ENCODE measurements at places on chromosomes 7 and 10. TPM values are rescaled to one million over a fixed set of nuclear protein-coding genes. Genes with fewer than 3 reads are reported as not detected.
A peak's percentile ranks its signal among the peaks of the same experiment; 100 is the strongest.

ZP3 gene
- 30.4 TPM for total RNA-seq

PPP1R9A gene
- total RNA-seq, result 1.2 TPM

ASZ1 gene
- total RNA-seq, result not detected

DPY19L1 gene
- 10.8 TPM for total RNA-seq

STEAP1B gene
- total RNA-seq, result not detected

GRCh38 chr10:20300735-20301134, 484.5 kb downstream of the PLXDC2 start:
- H3K36me3 ChIP-seq, result no peaks in the 10 kb centered on the region
- H3K27me3 ChIP-seq, result no peaks in the 10 kb centered on the region
- H3K27ac ChIP-seq, result no peak overlapping the region
- DNase-seq, result no peak
- no peak overlapping the region for H3K4me3 ChIP-seq
- H3K4me1 ChIP-seq, result no peaks in the 10 kb centered on the region

DNA sequence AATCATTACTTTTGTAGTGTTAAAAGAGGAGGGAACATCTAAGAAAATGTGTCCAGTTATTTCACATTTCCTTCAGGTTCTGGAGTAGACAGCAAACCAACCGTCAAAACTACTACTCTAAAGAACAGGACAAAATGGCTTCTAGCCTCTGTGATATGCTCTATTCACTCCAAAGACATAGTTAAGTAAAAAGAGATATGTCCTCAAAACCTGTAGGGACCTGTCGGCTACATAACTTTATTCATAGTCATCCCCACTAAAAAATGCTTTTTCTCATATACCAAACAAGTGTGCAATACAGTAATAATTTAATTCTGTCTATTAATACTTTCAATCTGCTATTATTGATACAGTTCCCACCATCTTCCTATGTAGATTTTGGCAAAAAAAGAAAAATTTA, 642.8 kb upstream of the LRRTM3 start:
- no peaks in the 10 kb centered on the region for H3K27me3 ChIP-seq
- DNase-seq, result no peak
- no peak overlapping the region for H3K27ac ChIP-seq

DNA sequence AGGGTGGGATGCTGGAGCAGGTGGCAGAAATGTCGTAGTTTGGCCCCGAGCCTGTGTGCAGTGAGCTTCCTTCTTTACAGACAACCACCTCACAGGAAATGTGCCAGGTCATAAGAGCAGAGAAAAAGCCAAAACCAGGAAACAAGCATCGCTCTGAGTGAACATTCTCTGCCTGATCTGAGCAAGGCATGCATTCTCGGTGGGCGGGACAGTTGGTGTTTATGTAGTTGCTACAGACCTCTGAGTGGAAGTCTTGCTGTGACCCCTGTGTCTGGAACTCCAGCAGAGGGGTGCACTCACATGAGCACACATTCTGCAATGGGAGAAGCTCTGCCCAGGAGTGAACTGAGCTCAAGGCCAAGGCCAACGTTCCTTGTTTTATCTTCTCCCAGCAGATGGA, 230.1 kb downstream of the TCERG1L start:
- no peak overlapping the region for H3K27ac ChIP-seq
- no peaks in the 10 kb centered on the region for H3K4me1 ChIP-seq
- H3K36me3 ChIP-seq, result no peaks in the 10 kb centered on the region
- H3K4me3 ChIP-seq, result no peak overlapping the region
- H3K27me3 ChIP-seq, result peaks cover 22% of the 10 kb centered on the region
- no peak for DNase-seq

- no peak overlapping the region for H3K27ac ChIP-seq
- peaks cover 19% of the 10 kb centered on the region for H3K4me1 ChIP-seq
- H3K4me3 ChIP-seq, result no peak overlapping the region
- no peaks in the 10 kb centered on the region for H3K36me3 ChIP-seq
- peaks cover 76% of the 10 kb centered on the region for H3K27me3 ChIP-seq
- peak; percentile 65 for DNase-seq
Measured at GRCh38 chr10:49605939-49606509, 4.1 kb upstream of the SLC18A3 start.

GRCh38 chr7:77328669-77329068, 87.5 kb downstream of the GSAP start:
- peak overlapping the region; percentile 69 for H3K27ac ChIP-seq
- H3K27me3 ChIP-seq, result no peaks in the 10 kb centered on the region
- H3K4me1 ChIP-seq, result peaks cover 47% of the 10 kb centered on the region
- peak overlapping the region; percentile 4 for H3K4me3 ChIP-seq
- DNase-seq, result no peak

DNA sequence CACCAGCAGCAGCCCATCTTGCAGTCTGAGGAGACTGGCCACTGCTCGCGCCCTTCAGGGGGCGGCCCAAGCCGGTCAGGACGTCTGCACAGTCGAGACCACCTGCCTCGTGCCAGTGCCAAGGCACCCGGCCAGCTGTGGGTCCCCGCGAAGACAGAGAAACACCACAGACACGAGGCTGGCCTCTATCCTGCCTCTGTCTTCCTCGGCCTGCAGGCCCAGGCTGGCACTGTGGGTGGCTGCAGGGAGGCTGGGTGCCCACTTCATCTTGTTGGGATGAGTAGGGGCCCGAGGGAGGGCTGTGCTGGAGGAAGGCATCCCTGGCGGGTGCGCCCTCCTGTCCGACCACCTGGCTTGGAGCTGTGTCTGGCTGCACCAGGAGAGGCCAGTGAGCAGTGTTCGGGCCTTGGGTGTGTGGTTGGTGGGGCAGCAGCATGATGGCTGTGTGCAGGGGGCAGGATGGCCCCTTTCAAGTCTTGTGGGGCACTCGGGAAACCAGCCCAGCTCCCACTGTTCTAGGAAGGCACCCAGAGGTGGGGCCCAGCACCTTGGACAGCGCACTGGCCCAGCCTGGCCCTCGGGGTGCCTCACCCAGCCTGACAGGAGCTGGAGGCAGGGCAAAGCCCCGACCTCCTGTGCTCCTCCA, 7.3 kb downstream of the DPYSL4 start:
- no peaks in the 10 kb centered on the region for H3K4me1 ChIP-seq
- H3K27me3 ChIP-seq, result peaks cover 16% of the 10 kb centered on the region
- H3K27ac ChIP-seq, result no peak overlapping the region
- H3K4me3 ChIP-seq, result no peak overlapping the region
- no peaks in the 10 kb centered on the region for H3K36me3 ChIP-seq

DNA sequence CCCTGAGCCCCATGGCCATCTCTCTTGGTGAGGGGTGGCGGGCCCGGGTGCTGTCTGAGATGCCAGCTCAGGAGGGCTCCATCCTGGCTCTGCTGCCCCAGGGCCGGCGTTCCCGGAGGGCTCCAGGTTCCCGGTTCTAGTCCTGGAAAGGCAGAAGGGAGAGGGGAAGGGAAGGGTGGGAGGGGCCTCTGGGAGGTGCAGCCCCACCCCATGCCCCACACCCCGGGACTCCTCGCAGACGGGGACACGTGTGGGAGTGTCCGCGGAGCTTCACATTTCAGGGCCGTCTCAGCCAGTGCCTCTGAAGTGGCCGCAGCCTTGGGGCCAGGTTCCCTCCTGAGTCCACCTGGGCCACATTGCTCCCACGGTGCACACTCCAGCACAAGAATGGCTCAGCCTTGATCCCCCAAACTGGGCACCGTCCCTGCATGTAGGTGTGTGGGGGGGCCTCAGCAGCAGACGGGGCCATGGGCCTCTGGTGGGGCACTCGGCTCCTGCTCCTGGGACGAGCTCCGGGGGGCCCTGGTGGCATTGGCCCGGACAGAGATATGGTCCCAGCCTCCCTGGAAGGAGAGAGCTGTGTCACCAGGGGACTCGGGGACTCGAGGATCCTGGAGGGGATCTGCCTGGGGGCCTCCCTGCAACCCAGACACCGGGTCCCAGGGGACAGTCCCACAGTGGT, 5.8 kb downstream of the BHLHA15 start:
- H3K36me3 ChIP-seq, result peaks cover 36% of the 10 kb centered on the region
- no peak overlapping the region for H3K27ac ChIP-seq
- DNase-seq, result peak; percentile 47
- no peaks in the 10 kb centered on the region for H3K4me1 ChIP-seq
- no peak overlapping the region for H3K4me3 ChIP-seq

DNA sequence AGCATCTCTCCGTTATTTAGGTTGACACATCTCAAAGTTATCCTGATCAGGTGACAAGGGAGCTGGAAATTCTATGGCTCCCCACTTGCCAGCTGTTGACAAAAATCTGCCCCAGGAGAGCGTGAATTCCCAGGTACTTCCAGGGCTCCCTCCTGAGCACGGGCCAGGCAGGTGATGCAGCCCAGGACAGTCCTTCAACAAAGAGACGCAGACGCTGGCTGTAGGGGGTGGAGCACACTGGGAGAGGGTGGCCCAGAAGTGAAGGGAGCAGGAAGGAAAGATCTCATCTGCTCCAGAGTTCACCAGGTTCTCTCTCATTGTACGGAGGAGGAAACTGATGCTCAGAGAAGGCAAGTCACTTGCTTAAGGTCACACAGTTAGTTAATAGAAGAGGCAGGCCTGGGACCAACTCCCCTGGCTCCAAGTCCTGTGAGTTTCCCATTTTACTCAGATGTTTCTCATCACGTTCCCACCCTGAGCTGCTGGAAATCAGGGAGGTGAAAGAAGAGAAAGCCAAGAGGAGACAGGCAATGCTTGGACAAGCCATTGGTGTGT, 41.0 kb upstream of the CHST3 start:
- H3K27ac ChIP-seq, result peak overlapping the region; percentile 12
- peaks cover 38% of the 10 kb centered on the region for H3K4me1 ChIP-seq
- H3K4me3 ChIP-seq, result no peak overlapping the region

GRCh38 chr7:16431646-16432424, 10.5 kb upstream of the CRPPA start:
- no peaks in the 10 kb centered on the region for H3K36me3 ChIP-seq
- no peak overlapping the region for H3K27ac ChIP-seq
- H3K27me3 ChIP-seq, result no peaks in the 10 kb centered on the region

GRCh38 chr10:73220989-73221388, 26.1 kb downstream of the DNAJC9 start:
- H3K4me1 ChIP-seq, result no peaks in the 10 kb centered on the region
- no peak for DNase-seq

DNA sequence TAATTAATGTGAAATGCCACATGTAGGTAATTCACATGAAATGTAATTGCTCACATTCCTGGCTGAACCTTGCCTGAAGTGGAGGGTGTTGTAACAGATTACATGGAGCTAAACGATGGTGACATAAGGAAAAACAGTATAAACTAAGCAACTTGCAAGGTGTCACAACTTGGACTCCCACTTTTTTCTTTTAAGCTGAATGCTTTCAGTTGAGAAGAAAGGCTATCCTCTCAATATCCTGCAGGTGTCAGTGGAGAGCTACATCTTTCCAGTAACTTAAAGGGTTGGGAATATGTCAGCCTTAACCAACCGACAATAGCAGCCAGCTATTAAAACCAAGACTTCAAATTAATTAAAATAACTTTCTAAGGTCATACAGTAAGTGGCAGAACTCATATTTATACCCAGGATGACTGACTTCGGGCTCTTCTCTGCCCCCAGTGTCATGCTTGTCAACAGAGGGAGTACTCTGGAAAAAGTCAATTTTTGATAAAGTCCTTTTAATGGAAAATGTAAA, 33.7 kb downstream of the NRBF2 start:
- H3K4me3 ChIP-seq, result no peak overlapping the region
- H3K4me1 ChIP-seq, result no peaks in the 10 kb centered on the region

All from suprapubic skin (tissue), 4 donors.